ENCODE measurements at places on chromosomes 1 and 21.

- no peak for DNase-seq
These were observed 81.1 kb downstream of the NTPCR start for GRCh38 chr1:233031521-233031920.

- DNase-seq, result no peak
These were observed 61.6 kb upstream of the KIAA0040 start for GRCh38 chr1:175254190-175254589.

- no peak for DNase-seq
These were observed 29.2 kb downstream of the OLIG1 start for GRCh38 chr21:33099131-33099530.

- no peak for DNase-seq
These were observed 15.3 kb upstream of the TNFSF4 start for GRCh38 chr1:173222149-173223030.

- no peak for DNase-seq
These were observed 187.6 kb upstream of the VAMP3 start for GRCh38 chr1:7583291-7584096.

- no peak for DNase-seq
These were observed 199.0 kb downstream of the OLFM3 start for GRCh38 chr1:101797722-101798121.

DNA sequence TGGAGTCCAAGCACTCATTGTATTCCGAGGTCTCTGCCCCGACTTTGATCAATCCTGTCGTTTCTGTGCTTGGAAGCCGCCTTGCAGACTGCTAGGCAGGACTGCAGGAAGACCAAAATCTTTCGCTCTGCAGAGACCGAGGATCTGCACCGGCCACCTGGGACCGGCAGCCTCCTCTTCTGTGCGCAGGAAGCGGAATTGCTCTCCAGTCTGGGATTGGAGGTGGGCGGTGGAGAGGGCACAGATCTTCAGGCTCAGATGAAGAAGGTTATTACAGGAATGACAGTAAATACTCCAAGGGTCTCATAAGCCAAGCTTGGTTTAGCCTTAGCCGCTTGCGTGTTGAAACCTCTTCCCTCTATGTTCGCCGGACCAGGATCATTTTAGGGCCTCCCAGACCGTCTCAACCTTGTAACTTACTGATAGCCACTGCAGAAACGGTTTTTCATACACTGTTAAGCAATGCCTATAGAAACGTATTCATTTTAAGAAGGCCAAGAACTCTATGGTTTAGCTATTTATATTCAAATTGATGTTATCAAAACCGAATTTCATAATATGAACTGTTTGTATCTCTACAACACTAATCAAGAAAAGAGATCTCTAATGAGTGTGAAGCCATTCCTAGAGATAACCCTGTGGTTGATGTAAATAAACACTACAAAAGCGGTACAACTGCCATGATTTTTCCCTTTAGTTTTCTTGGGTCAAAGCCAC, 1.1 kb downstream of the MIA3 start:
- peak; percentile 17 for DNase-seq

GRCh38 chr1:78627321-78627720, 7.1 kb downstream of the IFI44L start:
- DNase-seq, result peak; percentile 92

GRCh38 chr1:183349201-183349711, 68.9 kb downstream of the NMNAT2 start:
- DNase-seq, result no peak

DNA sequence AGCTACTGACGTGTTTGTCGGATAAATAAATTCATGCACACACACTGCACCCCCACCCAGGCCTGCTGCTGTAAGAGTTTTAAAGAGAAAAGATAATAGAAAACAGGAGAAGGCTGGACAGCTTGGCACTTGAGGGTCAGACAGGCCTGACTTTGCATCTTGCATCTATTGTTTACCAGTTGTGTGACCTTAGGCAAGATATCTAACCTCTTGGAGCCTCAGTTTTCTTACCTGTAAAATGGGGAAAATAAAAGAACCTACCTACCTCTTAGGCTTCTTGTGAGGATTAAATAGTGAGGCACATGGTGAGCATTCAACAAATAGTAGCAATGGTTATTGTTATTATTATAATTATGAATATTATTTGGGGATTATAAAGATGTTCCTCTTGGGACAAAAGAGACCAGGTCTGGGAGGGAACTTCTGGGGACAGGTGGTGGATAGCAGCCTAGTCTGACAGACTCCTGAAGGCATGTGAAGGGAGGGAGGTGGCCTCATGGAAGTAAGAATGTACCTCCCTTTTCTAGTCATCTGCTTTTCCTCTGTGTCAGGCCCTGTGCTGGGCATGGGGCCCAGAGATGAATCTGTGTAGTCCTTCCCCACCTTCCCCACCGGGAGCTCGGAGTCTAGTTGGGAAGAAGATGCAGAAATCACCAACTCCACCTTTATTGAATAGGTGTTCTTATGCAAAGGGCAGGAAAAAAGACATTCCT, 18.3 kb upstream of the EPB41 start:
- DNase-seq, result no peak

DNA sequence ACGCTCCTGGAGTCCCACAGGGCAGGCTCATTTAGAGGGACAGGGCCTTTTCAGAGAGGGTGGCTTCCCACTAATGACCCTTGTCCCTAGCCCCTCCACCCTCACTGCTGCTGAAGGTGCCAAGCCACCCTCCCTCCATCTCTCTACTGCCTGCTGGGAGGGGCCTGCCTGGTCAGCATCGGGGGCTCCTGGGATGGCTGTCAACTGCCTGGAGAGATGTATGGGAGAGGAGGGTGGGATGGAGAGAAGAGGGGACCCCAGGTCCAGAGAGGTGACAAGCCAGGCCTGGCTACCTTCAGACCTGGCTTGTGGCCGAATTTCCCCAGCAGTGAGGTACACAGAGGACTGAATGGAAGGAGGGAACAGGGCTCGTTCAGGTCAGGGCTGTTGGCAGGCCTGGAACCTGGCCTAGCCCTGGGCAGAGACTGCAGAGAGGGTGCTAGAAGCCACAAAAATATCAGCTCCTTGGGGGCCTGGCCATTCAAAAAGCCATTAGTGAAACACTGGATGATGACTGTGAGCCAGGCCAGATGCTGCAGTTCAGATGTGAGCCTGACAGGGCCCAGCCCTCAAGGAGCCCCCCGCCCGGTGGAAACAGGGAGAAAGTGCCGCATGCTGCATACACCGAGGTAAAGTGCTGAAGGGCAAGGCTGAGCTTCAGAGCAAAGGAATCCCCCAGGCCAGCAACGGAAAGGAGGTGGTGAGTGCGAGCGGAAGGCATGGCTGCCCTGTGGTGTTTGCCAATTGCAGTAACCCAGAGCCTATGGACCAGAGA, 20.0 kb downstream of the MMEL1 start:
- DNase-seq, result no peak

- no peak for DNase-seq
These were observed at the start of gene C1orf167 for GRCh38 chr1:11761988-11762406. TSS of gene C1orf167 (plus strand) at chr1:11762193. CDS start at chr1:11764401, 2,208 bp downstream.

GRCh38 chr1:213014642-213015041, 1.0 kb downstream of the ANGEL2 start:
- DNase-seq, result no peak

- no peak for DNase-seq
These were observed 67.6 kb upstream of the NEK2 start for GRCh38 chr1:211742889-211743529.

- DNase-seq, result no peak
These were observed 26.5 kb downstream of the SFT2D2 start for GRCh38 chr1:168252204-168252733.

DNA sequence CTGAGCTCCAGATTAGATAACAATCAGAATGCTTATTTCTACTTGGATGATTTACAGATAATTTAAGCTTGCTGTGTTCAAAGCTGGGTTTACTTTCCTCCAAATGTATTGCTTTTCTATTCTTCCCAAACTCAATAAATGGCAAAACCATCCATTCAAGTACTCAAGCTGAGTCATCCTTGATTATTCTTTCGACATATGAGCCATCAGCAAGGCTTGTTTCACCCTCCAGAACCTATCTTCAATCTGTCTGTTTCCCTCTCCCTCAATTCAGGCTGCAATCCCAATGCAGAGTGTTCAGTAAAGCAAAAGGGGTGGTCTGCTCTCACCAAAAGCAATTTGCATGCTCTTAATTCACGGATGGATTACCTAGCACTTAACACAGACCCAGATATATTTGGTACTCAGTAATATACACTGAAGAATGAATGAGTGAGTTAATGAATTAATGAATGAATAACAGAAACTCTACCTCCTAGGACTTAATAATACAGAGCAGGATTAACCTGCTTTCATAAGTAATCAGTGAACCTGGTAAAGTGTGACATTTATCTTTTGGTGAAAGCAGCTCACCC, 41.9 kb downstream of the DDR2 start:
- peak; percentile 65 for DNase-seq

DNA sequence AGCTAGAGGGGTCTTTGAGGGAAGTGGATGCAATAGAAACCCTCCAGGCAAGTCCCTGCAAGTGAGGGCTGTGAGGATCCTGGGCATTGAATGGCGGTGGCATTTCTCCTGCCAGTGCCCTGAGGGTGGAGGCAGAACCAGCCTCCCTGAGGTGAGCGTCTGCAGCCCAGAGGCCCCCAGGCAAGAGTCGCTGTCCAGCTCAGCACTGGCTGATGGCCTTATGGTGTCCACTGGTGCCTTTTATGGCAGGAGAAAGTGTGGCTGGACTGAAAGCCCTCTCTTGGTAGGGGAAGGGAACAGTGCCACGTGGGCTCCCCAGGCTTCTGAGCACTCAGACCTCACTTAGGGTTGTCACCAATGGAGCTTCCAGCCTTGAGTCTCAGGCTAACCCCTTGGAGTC, 77.3 kb downstream of the SH3BGR start:
- no peak for DNase-seq

- DNase-seq, result no peak
These were observed 30.9 kb downstream of the C1orf116 start for GRCh38 chr1:207001492-207002245.

- no peak for DNase-seq
These were observed 9.4 kb downstream of the FCAMR start for GRCh38 chr1:206960676-206961386.

- DNase-seq, result no peak
These were observed 26.7 kb downstream of the SLC2A1 start for GRCh38 chr1:42931911-42932422.

DNA sequence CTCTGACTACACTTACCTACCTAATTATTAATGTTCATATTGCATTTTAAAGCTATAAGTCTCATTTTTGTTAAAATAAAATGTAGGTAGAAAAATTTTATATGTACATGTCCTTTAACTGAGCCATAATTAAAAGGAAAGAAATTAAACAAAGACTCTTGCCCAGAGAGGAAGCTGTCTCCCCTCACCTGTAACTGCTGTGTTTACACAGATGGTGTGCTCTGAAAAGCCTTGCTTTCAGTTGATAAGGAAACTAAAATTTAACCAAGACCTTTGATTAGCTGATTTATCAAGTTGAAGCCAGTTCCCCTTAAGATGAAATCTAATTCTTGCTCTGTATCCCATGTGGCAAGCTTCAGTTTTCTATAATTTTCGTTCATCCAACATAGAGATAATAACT, 213.5 kb downstream of the LYPLAL1 start:
- DNase-seq, result no peak

GRCh38 chr1:240232530-240232929, 140.8 kb downstream of the FMN2 start:
- peak; percentile 93 for DNase-seq

DNA sequence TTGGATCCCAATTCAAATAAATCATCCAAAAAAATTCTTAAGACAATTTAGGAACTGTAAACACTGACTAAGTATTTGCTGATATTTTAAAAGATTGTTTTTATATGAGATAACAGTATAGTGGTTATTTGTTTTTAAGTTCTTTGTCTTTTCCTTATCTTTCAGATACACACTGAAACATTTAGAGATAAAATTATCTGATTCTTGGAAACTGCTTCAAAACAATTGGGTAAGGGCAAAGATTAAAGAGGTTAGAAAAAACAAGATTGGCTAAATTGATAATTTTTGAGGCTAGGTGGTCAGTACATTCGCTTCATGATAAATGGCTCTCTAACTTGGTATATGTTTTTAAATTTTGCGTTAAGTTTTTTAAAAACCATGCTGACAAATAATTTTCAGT, 117.3 kb downstream of the PSMG1 start:
- no peak for DNase-seq

- DNase-seq, result peak; percentile 93
These were observed 40.4 kb downstream of the TBX15 start for GRCh38 chr1:118947790-118948189.

GRCh38 chr1:6625584-6626149, 999 bp downstream of the THAP3 start:
- DNase-seq, result peak; percentile 25

GRCh38 chr1:223340637-223341036, 23.3 kb downstream of the SUSD4 start:
- DNase-seq, result no peak

GRCh38 chr1:183370399-183371058, 47.7 kb downstream of the NMNAT2 start:
- DNase-seq, result no peak
